SIG-M5 (cell line): ENCODE measurements at places on chromosomes 3 and 15.

DNA sequence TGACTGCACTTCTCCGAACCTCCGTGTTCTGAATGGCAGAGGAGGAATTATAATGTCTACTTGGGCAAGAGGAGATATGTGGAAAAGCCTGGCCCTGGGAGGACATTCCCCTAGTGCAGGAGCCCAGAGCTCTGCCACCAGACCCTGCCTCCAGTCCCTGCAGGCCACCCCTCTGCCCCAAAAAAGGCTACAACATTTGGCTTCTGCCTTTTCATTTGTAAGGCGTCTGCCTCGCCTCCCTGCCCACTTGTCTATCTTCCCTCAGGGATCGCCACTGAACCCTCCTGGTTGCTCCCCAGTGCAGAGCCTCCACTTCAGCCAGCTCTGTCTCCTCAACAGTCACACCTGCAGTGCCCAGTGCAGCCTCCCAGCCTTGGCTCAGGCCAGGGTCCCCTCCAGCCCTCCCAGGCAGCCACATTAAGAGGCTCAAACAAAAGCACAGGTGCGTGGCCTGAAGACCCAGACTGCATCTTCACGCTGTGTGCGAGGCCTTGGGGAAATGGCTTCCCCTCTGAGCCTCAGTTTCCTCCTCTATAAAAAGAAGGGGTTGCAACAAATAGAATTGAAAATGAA lies 125.9 kb upstream of the SMAD3 start:
- DNase-seq: no peak

DNA sequence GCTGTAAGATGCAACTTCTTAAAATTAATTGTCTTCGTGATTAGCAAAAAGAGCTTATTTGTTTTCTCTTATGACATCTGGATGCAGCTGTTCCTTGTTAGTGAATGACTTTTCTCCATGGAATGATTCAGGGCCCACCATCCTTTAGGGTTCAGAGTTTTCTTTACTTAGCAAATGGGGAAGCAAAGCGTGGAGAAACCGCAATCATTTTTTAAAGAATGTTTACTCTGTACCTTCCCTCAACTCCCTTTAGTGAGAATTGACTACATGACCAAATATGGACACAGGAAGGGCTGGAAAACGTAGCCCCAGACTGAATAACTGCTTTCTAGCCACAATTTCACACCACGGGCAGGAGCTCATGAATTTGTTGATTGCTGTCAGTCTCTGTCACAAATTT lies 130.1 kb downstream of the EDEM1 start:
- DNase-seq: no peak

GRCh38 chr3:36648241-36649034 lies 115.9 kb downstream of the DCLK3 start:
- DNase-seq: no peak

DNA sequence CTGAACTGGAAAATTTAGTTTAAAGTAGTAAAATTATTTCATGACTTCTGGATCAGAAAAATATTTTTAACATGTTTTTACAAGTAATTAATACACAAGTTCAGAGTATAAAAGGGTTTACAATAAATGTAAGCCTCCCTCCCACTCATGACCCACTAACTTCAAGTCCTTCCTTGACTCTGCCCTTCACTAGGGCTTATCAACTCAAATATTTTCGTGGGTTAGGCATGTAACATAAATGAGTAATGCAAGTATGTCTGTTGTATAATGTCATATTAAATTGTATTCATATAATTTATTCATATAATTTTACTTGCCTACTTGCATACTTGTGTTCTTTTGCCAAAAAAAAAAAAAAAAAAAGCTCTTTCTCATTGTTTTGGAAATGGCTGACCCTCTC lies 3.4 kb upstream of the OPA1 start:
- no peak for DNase-seq

DNA sequence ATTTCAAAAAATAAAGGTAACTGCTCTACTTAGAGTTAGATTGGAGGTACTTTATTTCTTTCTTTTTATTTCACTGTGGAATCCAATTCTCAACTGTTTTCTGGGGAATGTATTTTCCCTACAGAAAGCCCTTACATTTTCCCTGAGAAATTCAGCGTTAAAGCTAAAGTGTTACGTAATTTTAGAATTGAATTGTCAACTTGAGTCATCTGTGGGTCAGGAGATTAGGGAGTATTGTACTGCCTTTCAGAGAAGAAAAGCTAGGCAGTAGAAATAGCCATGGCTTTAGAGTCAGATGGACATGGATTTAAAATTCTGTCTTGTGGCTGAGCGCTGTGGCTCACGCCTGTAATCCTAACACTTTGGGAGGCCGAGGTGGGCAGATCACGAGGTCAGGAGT lies 728.6 kb downstream of the ROBO1 start:
- no peak for DNase-seq

DNA sequence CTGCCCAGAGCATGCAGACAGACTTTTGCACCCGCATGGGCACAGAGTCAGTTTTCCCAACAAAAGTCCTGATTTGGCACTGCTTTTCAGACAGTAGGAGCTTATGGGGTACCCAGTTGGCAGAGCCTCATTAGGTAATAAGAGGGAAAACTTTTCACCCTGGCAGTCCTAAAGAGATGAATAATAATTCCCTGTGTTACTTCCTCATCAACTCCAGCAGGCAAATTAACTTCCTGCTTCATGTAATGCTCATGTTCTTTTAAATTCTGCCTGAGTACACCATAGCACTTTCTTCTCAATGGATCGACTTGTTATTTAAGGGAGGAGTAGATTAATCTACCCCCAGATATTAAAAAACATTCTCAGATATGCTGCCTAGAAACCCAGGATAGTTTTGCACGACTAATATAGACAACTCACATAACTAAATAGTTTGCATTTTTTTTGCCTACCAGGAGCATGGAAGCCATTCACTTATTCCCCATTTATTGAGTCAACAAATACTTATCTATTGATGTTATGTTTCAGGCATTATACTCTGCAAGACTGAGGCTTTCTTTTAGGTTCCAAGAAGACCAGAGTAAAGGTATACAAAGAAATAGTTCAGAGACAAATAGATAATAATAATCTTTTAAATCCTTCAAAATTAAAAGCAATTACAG lies 214.5 kb downstream of the KCNMB2 start:
- no peak for DNase-seq

DNA sequence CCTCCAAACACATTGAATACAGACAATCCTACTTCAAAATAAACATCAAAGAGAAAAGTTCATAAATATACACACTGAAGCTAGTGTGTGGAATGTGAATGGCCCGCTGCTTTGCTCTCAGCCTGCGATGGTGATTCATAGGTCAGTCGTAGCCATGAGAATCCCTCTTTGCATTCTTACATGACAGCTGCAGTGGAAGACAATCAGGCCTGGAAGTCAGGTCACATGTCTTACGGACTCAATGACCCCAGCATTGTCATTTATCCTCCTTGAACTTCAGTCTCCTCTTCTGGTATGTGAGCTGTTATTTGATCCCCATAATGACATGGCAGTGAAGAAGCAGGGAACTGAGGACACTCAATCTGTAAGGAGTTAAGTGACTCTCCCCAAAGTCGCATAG lies 217.8 kb upstream of the EOMES start:
- DNase-seq: no peak

DNA sequence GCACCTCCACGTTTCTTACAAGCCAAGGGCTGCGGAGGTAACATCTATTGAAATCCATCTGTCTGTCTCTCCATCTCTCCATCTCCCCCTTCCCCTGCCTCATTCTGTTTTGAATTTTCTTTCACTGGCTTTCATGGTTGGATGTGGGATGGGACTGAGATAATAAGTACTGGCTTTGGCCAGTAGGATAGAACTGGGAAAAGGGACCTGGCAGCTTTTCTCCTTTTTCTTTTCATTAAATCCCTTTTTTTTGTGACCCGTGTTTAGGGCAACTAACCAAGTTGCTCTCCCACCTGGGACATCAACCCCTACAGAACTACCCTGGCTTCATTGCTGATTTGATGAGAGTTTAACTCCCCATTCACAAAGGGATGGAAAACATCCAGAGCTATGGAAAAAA lies 66.8 kb upstream of the ADAMTSL3 start:
- no peak for DNase-seq

DNA sequence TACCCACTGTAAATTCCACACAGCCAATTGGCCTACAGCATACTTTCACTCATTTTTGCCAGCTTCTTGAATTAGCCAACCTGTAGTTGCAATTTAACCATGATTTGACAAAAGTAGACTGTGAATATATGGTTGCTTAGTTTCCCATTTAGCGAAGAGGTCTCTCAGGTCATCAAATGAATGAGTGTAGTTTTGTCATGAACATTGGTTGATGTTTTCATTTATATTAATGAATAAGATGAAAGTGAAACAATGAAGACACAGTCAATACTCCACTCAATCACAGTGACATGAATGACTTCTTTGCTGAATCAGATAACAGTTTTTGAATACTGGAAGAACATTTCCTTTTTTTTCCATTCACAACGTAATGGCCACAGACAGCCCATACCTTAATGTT lies 15.3 kb upstream of the FAM3D start:
- no peak for DNase-seq

- no peak for DNase-seq
Measured at GRCh38 chr15:78319588-78319987, 20.2 kb upstream of the SKIC8 start.

- DNase-seq: no peak
Measured at GRCh38 chr3:36892457-36893136, 52.3 kb downstream of the TRANK1 start.

- no peak for DNase-seq
Measured at GRCh38 chr3:172211123-172211522, 171.7 kb downstream of the FNDC3B start.

DNA sequence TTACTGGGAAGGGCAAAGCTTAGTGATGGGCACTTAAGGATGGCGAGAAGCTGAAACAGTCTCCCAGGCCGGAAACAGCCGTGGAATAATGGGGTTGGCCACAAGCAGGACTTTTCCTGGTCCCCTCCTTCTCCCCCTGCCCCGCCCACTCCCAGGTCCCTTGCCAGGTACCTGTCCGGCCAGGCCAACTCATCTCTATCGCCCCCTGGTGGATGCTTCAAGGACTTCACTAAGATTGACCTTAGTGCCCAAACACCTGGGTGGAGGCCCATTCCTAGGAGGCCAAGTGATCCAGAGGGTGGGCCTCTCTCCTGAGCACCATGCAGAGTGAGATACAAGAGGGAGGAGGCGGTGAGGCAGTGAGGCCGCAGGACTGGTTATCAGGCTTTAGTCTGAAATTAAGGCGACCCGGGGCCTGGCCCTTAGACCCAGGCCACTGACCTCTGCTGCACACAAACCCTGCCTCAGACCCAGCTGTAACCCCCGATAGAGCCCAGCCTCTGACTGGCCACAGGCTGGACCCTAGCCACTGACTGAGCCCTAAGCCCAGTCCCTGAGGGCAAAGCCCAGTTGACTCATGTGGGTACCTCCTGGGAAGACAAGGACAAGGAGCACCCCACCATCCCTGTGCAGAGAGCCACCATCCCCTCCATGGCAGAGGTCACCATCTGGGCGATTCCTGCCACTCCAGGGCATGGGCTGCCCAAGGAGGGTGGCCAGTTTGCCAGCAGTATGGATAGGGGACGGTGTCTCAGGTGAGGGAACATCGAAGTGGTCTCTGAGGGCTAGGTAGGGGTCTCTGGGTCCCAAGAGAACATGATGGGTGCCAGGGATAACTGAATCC lies 37.6 kb downstream of the VIPR1 start:
- no peak for DNase-seq

- no peak for DNase-seq
Measured at GRCh38 chr3:185865247-185865646, 40.4 kb upstream of the IGF2BP2 start.

- no peak for DNase-seq
Measured at GRCh38 chr3:55655544-55655943, 168.4 kb upstream of the WNT5A start.

- DNase-seq: no peak
Measured at GRCh38 chr3:40782111-40782721, 257.5 kb downstream of the ZNF621 start.

DNA sequence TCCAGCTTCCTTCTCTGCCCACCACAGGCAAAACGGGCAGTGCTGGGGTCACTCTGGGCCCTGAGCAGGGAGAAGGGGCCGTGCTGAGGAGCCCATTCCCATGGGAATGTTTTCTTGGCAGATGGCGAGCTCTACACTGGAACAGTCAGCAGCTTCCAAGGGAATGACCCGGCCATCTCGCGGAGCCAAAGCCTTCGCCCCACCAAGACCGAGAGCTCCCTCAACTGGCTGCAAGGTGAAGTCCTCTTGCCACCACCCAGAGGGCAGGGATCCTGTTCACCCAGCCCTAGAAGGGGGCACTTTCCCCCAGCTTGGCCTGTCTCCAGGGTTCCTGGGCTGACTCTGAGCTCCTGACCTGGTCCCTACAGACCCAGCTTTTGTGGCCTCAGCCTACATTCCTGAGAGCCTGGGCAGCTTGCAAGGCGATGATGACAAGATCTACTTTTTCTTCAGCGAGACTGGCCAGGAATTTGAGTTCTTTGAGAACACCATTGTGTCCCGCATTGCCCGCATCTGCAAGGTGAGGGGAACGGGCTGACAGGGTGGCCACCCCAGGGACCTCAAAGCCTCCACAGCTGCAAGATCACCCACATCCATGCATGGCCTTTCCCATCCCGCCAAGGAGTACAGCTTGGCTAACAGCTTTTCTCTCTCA lies 12.4 kb downstream of the CIB1 start:
- DNase-seq: no peak

- DNase-seq: no peak
Measured at GRCh38 chr3:175073219-175073905, 214.2 kb downstream of the NAALADL2 start.

- no peak for DNase-seq
Measured at GRCh38 chr15:37204692-37205091, 104.3 kb upstream of the MEIS2 start.

- no peak for DNase-seq
Measured at GRCh38 chr15:91886878-91887277, 33.4 kb downstream of the SLCO3A1 start.

- no peak for DNase-seq
Measured at GRCh38 chr3:20069178-20069532, 28.9 kb downstream of the KAT2B start.

GRCh38 chr3:100230710-100231109 lies 30.1 kb upstream of the TBC1D23 start:
- no peak for DNase-seq

DNA sequence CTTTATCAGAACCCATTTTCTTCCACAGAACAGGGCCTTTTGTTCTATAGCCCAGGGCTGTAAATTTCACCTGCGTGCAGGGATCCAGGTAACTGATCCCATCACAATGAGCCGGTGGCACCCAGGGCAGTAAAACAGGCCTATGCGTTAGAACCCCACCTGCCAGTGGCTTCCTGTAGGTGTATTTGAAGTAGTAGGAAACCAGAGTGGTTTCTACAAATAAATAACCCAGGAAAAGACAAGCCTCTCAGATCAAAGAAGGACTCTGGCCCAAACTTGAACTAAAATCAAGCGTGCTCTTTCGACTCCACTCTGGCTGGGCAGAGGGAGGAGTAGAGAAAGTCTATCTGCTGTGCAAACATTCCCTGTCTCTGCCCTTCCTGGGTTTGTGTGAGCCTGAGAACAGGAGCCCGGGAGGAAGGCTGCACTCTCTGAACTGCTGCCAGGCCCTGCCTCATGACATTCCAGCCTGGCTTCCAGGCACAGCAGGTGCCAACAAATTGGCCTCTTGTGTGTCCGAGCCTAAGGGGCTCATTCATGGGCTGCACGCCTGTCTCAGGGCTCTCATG lies 77.7 kb downstream of the CEMIP start:
- no peak for DNase-seq

GRCh38 chr3:113831103-113831355 lies 7.6 kb upstream of the GRAMD1C start:
- no peak for DNase-seq
